ENCODE measurements at places on chromosomes 2 and 18.
A peak's percentile ranks its signal among the peaks of the same experiment; 100 is the strongest.

DNA sequence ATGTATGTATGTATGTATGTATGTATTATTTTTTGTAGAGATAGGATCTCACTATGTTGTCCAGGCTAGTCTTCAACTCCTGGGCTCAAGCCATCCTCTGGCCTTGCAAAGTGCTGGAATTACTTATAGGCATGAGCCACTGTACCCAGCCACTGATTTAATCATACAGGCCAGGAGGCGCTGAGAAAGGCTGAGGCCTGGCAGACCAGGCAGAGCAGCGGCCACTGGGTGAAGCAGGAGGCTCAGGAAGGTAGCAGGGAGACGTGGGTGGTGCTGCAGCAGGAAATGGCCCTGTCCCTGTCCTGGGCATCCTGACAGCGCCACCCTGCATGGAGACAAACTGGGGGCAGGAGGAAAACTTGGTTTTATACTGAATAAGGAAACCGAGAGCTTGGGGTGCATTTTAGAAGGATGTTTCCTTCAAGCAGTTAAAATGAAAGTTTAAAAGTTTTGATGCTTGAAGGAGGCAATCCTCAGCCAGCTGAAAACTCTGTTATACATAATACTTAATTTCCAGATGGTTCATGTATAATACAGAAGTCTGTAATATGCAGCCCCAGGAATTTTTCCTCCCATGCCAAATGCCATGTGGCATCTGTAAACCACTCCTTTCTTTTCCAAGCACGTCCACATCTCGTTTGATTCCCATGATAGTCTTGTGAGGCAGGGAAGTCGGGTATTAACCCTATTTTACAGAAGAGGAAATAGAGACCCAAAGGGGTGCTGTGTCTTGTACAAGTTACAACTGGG, 182.4 kb downstream of the CELF4 start:
- no peak for DNase-seq

DNA sequence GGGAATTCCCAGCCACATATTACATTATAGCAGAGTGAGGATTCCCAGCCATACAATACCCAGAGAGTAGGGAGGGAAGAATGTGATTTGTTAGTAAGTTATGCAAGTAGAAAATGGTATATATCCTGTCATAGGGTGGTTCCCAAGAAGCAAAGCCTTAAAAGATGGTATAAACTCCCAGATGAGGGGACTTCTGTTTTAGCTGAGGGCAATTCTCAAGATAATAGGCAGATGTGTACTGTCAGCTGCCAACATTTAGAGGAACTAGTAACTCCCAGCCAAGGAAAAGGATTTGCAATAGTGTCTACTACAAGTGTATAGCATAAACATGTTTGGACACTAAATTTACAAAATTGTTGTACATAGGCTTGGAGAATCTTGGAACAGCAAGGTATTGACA, 86.5 kb downstream of the XDH start:
- DNase-seq: no peak

DNA sequence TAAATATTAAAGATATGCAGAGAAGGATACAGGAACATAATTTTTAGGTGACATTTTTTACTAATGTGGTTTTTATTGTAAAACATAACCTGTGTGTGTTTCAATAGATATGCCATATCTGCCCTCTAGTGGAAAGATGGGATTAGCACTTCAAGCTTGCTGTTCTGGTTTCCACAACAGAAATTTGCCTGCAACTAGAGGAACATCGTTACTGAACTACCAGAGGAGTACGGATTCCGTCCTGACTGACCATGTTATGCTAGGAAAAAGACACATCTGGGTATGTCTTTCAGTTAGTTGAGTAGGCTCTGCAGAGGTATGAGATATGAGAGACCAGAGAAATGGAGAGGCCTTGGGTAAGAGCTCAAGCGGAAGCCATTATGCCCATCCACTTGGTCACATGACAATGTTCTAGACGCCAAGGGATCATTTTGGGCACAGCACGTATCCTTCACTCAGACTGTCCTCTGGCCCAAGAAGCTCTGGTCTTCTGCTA, 104.9 kb downstream of the MBD2 start:
- peak; percentile 72 for DNase-seq

DNA sequence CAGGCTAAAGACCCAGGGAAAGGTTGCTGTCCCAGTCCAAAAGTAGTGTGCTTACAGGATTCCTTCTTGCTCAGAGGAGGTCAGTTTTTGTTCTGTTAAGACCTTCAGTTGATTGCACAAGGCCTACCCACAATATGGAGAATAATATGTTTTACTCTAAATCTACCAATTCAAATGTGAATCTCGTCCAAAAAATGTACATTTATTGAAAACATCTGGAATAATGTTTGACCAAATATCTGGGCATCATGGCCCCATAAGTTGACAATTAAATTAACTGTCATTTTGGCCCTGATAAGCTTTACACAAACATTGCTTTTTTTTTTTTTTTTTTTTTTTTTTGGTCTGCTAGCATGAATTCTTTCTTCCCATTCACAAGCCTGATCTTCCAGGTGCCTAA, 109.8 kb downstream of the CCDC178 start:
- DNase-seq: no peak

- no peak for DNase-seq
Observed at GRCh38 chr18:51168026-51168742, 29.3 kb downstream of the MEX3C start.

GRCh38 chr2:161836664-161837063, 212.4 kb downstream of the SLC4A10 start:
- DNase-seq: no peak

DNA sequence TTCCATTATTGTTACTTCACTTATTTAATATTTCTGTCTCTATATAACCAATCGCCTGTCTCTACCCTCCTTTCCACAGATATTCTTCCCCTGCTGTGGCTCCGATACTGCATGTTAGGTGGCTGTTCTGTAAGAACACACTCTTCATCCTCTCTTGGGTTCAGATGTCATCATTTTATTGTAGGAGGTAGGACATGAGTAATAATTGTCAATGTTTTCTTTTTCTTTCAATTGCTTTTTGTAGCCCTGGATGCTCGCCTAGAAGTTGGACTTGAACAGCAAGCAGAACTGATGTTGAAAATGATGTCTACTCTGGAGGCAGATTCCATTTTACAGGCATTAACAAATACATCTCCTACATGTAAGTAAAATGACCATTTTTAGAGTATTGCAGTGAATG, 128.6 kb downstream of the BIRC6 start:
- peak; percentile 74 for DNase-seq

- no peak for DNase-seq
Observed at GRCh38 chr2:60351802-60352201, 201.7 kb downstream of the BCL11A start.

DNA sequence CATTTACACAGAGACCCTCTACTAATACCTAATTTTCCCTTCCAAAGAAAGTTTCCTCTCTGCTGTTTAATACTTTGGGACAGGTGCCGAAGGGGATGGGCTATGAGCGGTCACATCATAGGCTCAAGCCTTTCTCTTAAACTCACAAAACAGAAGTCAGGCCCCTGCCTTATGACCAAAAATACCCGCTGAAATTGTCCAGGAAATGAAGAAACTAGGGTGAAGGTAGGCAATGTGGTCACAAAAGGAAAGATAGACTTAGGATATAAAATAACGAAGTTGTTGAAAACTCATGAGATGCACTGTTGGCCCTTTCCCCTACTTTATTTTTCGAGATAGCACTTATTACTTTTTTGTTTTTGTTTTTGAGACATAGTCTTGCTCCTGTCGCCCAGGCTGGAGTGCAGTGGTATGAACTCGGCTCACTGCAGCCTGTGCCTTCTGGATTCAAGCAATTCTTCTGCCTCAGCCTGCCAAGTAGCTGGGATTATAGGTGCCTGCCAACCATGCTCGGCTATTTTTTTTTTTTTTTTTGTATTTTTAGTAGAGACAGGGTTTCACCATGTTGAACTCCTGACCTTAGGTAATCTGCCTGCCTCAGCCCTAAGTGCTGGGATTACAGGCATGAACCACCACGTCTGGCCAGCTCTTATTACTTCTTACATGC, 16.3 kb downstream of the SLC8A1 start:
- no peak for DNase-seq

DNA sequence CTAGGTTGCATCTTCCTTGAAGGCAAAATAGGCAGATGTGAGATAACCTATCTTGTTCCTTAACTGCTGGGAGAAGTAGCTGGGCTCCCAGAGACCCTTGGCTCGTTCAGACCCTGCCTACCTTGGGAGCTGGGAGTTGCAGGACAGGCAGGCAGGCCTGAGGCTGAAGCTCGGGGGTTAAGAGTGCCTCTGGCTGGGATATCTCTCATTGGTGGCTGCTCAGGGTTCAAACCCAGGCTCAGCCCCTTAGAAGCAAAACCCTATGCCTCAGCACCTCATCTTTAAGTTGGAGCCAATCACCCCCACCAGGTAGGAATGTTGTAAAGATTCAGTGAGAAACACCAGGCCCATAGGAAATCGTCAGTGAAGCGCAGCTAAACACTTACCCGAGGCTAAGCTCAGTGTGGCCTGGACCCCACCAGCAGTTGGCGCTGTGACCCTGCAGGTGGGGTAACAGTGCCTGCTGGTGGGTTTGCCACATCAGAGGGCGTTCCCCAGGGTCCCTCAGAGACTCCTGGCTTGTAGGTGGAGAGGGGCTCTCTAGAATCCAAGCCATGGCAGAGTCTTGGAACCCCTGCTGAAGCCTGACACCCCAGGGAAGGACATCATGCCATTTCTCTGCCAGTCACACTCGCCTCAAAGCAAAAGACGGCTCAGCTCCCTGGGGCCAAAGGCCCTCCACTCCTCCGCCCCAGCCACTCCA, 54.6 kb upstream of the GPR17 start:
- DNase-seq: peak; percentile 60

DNA sequence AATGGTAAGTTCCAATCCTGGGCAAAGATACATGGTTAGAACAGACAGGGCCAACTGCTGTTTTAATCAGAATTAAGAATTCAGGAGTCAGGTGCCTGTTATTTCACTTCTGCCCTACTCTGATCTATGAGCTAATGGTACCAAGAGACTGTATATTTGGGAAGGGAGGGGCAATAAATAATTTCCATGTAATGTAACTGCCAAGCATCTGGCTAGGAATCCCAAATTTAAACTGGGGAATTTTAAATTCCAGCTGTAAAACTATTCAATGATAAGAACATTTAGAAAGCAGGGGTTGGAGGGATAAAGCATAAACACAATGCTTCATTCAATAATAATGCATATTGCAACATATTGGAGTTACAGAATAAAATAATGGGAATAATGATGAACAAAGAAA, 49.7 kb downstream of the SCN7A start:
- DNase-seq: no peak

GRCh38 chr2:191204433-191204832, 40.8 kb upstream of the MYO1B start:
- no peak for DNase-seq

DNA sequence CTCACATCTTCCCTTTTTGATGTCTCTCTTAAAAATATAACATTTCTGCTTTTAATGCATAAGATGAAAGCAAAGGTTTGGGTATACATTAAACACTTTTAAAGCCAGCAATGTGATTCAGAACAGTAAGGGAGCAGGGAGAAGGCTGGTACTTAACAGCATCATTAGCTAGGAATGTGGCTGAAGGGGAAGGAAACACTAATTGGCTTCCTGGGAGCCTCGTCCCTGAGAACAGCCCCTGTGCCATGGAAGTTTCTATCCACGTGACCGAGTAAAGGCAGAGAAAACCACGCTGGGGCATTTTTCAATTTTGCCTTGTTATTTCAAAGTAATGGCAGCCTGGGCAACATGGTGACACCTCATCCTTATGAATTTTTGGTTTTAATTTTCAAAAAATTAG, 109.2 kb upstream of the GPC1 start:
- DNase-seq: no peak

GRCh38 chr2:71713581-71714580, 260.5 kb downstream of the DYSF start:
- no peak for DNase-seq

DNA sequence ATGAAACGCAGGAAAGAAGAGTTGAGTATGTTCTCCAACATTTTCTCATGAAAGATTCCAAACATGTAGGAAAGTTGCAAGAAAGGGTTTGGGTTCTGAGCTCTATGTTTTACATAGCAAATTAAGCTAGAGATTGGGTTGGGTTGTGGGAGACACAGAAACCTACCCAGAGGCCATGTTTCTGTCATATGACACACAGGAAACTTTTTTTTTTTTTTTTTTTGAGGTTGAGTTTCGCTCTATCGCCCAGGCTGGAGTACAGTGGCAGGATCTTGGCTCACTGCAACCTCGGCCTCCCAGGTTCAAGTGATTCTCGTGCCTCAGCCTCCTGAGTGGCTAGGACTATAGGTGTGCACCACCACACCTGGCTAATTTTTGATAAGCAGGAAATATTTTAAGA, 57.6 kb downstream of the DOCK10 start:
- no peak for DNase-seq

- peak; percentile 43 for DNase-seq
Observed at GRCh38 chr2:222299906-222300725, 1.3 kb upstream of the PAX3 start.

DNA sequence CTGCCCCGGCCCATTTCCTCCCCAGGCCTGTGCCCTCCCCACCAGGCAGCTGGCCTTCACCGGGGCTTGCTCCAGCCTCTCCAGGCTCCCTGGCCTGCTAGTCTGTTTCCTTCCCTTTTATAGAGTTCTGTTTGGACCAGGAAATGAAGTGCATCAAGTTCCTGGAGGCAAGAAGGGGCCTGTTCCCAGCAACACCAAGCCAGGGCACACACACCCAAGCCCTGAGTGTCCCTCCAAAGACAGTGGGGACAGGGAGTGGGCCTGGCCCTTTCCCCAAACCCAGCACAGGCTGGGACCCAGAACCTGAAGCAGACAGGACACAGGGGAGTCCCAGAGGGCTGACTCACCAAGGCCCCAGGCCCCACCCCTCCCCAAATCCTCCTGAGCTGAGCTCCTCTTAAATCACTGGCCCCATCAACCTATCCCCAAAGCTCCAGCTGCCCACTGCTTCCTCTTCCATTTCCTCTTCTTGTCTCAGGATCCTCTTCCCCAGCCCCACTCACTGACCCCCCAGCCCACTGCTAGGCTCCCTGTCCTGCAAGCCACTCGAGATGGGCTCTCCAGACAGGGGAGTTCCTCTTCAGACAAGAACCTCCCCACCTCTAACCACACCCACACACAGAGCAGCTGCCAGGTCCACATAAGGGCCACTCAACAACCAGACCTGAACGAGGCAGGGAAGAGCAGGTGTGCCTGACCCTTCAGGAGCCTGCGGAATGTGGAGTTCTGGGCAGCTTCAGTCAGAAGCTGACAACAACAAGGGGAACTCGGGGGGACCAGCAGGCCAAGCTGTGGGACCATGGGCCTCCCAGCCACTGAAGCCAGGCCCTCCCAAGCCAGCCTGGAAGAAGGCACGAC, 74.2 kb downstream of the TNS1 start:
- no peak for DNase-seq

GRCh38 chr2:120765678-120766469, 30.2 kb downstream of the GLI2 start:
- DNase-seq: peak; percentile 84

DNA sequence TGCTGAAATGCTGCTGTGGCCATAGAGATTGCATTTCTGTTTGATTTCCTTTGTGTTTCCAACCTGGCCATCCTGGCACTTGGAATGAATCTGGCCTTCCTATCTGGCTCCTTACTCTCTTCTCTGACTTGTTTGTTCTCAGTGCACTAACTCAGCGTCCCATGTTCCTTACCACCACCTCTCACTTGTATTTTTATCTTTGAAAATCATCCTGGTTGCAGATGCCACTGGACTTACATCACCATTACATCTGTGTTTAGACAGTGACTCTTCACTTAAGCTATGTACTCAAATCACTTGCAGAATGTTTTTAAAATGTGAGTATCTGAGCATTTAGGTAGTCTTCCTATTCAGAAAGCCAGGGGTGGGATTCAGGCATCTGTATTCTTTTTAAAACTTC, 239.5 kb downstream of the WDR7 start:
- peak; percentile 94 for DNase-seq
